ENCODE measurements at places on chromosomes 12 and 14. TPM values are rescaled to one million over a fixed set of nuclear protein-coding genes. Genes with fewer than 3 reads are reported as not detected.

Gene PTMS
- 136 TPM for total RNA-seq

Gene SSPN
- total RNA-seq = 4.1 TPM

Gene LPCAT3
- total RNA-seq = 26.7 TPM

Gene CCDC198
- not detected for total RNA-seq

Gene BRI3BP
- 10.3 TPM for total RNA-seq

Gene RILPL1
- total RNA-seq = 15.7 TPM

Gene NRL
- total RNA-seq = 4.9 TPM

Gene AKAP5
- total RNA-seq = 4.9 TPM

Gene BMP4
- 45.1 TPM for total RNA-seq

Gene SPX
- total RNA-seq = 0.39 TPM

Gene RASSF8
- total RNA-seq = 35.9 TPM

Gene GDF3
- total RNA-seq = not detected

Gene BCAT1
- total RNA-seq = 33.7 TPM

Gene GPR135
- 0.79 TPM for total RNA-seq

Gene MUCL1
- not detected for total RNA-seq

Gene ABHD4
- total RNA-seq = 21.7 TPM
